ENCODE measurements at places on chromosomes 16 and 17.

GRCh38 chr16:13438064-13438463, 481.9 kb upstream of the ERCC4 start:
- DNase-seq, result no peak

GRCh38 chr17:32477220-32477619, 9.6 kb upstream of the CDK5R1 start:
- no peak for DNase-seq

DNA sequence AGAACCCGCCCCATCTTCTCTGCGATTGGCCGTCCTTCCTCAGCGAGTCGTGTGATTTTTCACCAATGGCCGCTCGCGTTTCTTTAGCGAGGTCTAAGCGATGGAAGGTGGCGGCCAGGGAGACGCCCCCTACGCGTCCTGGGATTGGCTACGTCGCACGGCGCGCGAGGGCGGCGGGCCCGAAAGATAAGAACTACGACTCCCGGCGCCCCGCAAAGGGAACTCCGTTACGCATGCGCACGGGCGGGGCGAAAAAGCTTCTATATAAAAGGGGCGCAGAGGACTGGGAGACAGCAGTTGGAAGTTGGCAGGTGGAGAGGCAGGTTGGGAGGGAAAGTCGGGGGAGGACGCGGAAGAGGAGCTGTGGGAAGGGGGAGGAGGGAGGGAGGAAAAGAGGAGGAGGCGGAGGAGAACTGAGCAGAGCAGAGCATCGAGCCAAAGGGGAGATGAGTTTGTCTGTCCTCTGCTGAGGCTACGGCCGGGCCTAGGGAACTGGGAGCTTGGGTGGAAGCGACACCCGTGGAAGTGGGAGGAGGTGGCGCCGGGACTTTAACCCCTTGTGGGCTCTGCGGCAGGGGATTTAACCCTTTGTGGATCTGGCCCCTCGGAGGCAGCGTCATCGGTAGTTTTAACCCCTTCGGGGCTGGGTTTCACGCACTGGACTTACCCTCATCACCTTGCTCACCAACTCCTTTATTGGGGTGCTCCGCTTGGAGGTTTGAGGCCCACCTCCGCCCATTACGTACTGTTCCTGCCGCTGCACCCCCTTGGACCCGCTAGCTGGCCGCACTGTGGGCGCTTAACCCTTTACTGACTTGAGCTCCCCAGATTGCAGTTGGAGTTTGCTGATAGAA, at the start of gene HEXIM1:
Gene HEXIM1, plus strand, starts transcription at position 293 of the 854 bp plus-strand sequence. CDS start 716 bp downstream, outside the sequence.
- DNase-seq, result peak; percentile 99

DNA sequence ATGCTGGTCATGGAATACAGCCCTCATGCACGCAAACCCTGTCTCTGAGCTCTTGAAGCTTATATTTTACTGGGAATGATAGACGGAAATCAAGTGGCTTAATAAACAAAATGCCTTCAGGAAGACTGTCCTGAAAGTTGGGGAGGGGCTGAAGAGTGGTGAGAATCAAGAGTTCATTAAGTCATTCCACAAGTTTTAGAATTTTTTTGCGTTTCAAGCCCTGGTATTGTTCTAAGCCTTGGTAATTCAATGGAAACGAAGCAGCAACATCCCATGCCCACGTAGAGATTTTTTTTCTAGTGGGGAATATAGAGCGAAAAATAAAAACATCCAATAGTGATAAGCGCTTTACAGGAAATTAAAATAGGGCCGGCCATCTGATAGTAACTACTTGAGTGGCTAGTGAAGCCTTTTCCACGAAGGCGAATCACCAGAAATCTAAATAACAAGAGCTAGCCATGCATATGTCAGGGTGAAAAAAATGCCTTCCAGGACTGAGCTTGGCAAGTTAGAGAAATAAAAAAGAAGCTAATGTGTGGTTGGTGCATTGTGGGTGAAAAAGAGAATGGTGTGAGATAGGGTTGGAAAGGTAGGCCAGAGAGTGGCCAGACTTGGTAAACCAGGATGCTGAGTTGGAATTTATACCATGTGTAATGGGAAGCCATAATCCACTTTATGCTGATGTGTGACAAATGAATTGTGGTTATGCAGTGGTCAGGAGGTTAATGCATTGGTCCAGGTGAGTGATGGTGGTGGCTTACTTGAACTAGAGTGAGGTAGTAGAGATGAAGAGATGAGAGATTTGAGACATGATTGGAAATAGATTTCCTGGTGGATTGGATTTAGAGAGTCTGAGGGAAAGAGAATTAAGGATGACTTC, 772 bp downstream of the PFAS start:
- DNase-seq, result no peak

- no peak for DNase-seq
Measured at GRCh38 chr16:71927787-71928186, 32.5 kb downstream of the IST1 start.

DNA sequence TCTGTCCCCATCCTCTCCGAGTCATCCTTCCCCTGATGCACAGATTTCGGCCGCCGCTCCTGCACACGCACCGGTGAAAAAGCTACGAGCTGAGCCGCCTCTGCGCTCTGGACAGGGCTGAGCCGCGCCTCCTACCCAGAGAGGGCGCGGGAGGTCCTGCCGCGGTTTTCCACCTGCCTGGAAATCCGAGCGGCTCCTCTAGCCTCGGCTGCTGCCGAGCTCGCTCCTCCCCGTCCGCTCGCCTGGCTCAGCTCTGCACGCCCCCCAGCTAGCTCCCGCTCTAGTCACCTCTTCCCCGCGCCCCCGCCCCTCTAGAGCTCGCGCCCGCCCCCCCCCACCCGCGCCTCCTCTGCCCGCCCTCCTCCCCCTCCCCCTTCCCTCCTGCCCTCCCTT, 198 bp upstream of the SHISA9 start:
- no peak for DNase-seq

GRCh38 chr17:71845337-71845736, 275.5 kb upstream of the SOX9 start:
- DNase-seq, result no peak

DNA sequence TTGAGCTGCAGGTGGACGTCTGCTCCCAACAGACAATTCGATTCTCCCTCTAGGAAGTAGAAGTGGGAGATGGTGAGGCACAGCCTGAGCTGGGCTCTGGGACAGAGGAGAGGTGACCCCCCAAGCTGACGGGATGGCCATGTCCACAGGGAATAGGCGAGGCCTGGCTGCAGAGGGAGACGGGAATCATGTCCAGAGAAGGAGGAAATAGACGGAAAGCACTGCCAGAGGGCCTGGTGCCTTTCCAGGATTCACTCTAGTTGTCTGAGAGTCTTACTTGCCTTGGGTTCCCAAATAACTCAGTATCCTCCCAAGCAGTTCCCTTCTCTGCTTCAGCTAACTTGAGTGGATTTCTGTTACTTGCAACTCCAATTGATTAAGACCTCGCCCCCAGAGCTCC, 4.3 kb upstream of the CRISPLD2 start:
- DNase-seq, result no peak

DNA sequence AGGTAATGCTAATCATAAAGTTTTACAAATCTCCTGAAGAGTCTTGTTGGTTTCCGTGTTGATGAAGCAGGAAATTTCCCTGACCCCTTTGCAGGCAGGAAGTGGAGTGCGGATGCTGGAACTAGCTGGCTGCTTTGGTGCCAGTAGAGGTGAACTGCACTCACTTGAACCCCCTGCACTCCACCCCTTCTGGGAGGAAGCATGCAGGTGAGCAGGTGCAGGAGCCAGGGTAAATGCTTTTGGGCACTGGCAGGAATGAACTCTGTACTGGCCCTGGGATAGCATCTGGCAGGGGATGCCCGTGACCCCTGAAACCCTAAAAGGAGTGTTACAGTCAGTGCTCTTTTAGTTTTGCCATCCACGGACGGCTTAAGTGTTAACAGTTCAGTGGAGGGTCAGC, 430.4 kb downstream of the WWOX start:
- DNase-seq, result no peak

- peak; percentile 35 for DNase-seq
Measured at GRCh38 chr17:68057531-68057952, 22.0 kb downstream of the KPNA2 start.

GRCh38 chr16:10239640-10240039, 57.4 kb upstream of the GRIN2A start:
- no peak for DNase-seq

- no peak for DNase-seq
Measured at GRCh38 chr17:56925088-56925487, 11.2 kb upstream of the TRIM25 start.

DNA sequence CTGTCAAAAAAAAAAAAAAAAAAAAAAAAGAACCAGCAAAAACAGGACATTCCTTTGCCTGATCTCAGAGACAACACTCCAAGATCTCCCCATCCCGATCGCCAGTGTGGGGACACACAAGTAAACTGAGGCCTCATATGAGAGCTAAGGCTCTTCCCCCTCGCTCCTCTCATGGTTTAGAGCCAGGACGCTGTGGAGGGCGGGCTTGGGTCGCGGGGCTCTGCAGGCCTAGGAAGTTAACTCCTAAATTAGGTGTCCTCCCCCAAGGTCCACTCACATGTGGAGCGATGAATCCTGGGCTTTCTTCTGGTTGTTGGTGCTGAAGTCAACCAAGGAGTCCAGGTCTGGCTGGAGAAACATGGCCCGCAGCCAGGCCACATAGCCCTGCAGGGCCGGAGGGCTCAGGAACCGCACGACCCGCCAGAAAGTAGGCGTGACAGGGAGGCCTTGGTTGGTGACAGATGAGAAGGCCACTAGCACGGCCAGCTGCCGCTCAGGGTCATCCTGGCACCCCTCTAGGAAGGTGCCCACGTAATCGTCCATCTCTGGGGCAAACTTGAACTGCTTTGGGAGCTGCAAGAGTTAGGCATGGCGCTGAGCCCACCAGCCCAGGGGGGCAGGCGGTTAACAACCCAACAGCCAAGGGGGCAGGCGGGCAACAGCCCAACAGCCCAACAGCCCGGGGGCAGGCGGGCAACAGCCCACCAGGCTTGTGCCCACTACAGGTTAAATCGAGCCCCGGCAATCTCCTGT, 5.2 kb downstream of the MYBBP1A start:
- DNase-seq, result no peak

- no peak for DNase-seq
Measured at GRCh38 chr17:74805591-74805991, 29.4 kb upstream of the NAT9 start.

GRCh38 chr17:79625706-79626105, 14.9 kb upstream of the RBFOX3 start:
- no peak for DNase-seq

DNA sequence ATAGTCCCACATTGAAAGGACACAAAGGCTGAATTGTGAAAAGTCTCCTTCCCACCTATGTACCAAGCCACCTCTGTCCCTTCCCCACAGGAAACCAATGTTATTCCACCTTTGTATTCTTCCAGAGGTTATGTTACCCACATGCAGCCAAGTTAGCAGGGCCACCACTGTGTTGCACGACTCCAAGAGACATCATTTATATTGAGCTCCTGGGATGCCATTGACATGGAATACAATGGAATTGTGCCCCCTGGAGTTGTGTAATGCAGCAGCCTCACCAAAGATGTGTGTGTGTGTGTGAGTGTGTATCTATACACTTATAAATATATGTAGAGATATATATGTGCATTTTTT, 21.6 kb upstream of the MSI2 start:
- DNase-seq, result no peak

- DNase-seq, result no peak
Measured at GRCh38 chr16:29900888-29901606, 759 bp downstream of the ASPHD1 start.

DNA sequence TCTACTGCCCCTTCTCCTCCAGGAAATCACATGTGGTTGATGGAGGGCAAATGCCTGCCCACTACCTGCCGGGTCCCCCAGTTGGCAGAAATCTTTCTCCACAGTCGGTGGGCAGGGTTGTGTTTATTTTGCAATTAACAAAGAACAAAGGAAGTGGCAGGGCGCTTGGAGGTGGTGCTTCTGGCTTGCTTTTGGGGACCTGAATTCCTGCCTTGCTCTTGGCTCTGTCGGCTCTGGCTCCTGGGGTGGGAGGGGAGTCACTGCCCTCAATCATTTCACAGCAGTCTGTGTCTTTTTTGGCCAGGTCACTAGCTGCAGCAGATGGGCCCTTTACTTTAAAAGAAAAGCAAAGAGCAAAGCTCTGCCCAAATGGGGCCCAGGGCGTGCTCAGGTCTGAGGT, 69.2 kb downstream of the C16orf78 start:
- DNase-seq, result no peak

DNA sequence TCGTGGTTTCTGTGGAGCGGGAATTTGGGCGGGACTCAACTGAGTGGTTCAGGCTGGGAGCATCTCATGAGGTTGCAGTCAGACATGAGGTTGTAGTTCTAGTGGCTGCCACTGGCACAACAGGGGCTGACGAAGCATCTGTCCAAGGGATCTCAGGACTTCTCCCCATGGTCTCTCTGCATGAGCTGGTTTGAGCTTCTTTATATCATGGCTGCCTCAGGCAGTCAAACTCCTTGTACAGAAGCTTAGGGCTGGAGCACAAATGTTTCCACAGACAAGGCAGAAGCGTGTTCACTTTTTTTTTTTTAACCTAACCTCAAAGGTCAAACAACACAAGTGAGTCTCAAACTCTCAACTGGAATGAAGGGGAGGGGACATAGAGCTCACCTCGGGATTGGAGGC, 243.3 kb downstream of the MSI2 start:
- DNase-seq, result no peak

GRCh38 chr17:7712111-7712771, 5.3 kb upstream of the DNAH2 start:
- no peak for DNase-seq

- peak; percentile 58 for DNase-seq
Measured at GRCh38 chr16:2964475-2965336, 631 bp downstream of the KREMEN2 start.

DNA sequence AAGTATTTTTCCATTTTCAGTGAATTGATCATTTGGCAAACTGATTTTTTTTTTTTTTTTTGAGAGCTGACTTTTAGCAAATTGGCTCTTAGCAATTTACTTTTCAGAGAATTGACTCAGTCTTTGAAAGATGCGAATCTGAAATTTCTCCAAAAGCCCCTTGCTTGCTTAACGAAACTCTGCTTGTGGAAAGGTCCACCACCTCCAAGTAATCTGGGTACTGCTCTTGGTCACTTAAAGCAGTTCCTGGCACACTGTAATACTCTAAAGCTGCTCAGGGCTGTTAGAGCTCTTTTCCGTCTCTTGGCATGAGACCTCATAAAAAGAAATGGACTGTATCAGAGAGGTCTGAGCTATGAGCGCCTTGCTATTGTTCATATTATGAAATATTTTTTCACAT, 2.9 kb downstream of the GSDMB start:
- DNase-seq, result no peak

GRCh38 chr17:81523402-81524038, 4.7 kb upstream of the FSCN2 start:
- DNase-seq, result no peak

DNA sequence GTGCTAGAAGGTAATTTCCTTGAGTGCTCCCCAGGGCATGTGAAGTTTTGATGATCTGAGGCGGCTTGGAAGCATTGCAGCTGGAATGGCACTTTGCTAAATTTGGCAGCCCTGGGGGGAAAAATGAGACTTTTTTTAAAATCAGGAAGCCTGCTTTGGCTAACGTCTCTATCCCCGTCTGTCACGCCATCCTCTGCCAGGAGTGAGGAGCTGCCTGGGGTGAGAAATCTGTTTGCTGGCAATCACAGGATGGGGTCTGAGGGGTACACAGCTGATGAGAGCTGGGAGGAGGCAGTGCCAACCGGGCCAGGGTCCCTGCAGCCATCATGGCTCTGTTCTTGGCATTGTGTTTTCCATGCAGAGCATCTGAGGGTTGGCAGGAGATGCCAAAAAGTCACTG, 2.0 kb downstream of the ABCC12 start:
- DNase-seq, result no peak
